COR-L47 (cell line): ENCODE measurements at places on chromosomes 12 and 14.

DNA sequence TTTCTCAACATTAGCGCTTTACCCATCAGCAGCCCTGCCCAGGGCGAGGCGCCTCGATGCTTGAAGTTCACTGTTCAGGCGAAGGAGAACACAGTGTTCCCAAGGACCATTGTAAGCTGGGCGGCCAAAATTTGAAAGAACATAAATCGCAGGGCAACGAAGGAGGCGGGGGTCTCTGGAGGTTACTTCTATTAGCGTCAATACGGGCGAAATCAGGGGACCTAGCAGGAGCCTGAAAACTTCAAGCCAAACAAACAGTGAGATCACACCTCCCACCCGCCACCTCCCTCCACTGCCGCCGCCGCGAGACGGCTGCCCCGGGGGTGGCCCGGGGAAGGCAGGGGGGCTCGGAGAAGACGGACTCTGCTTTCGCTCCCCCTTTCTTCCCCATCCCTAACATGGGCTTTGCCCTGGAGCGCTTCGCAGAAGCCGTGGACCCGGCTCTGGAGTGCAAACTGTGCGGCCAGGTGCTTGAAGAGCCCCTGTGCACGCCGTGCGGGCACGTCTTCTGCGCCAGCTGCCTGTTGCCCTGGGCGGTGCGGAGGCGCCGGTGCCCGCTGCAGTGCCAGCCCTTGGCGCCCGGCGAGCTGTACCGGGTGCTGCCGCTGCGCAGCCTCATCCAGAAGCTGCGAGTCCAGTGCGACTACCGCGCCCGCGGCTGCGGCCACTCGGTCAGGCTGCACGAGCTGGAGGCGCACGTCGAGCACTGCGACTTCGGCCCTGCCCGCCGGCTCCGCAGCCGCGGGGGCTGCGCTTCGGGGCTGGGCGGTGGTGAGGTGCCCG, at the start of gene PDZRN4:
Gene PDZRN4, plus strand, starts transcription at position 263 of the 783 bp plus-strand sequence.
- DNase-seq: peak; percentile 64

GRCh38 chr14:92014040-92014439, 25.8 kb downstream of the TRIP11 start:
- no peak for DNase-seq

DNA sequence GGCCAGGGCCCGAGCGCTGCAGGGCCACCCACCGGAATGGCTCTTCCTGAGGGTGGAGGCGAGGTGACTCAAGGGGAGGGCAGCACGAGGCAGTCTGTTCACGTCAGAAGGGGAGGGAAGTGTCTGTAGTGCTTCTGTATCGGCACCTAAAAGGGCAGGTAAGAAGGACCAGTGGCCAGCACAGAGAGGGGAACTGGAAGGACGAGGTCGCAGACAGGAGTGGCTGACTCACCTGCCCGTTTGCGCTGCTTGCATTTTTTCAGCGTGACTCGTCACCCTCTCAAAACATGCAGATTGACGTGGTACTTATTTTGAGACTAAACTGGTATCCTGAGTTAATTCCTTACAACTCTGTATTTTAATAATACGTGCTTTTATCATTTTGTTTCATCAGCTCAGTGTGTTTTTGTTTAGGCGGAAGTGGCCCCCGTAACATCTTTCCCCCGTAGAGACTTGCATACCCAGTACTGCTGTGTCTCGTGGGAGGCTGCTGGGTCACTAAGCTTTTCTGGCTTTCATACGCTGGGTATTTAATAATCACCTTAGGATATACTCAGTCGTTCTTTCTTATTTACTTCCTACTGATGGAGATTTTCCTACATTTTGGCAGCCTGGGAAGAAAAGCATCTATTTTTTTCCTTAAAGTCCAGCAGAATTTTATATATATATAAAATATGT, 26.4 kb downstream of the SFSWAP start:
- no peak for DNase-seq

DNA sequence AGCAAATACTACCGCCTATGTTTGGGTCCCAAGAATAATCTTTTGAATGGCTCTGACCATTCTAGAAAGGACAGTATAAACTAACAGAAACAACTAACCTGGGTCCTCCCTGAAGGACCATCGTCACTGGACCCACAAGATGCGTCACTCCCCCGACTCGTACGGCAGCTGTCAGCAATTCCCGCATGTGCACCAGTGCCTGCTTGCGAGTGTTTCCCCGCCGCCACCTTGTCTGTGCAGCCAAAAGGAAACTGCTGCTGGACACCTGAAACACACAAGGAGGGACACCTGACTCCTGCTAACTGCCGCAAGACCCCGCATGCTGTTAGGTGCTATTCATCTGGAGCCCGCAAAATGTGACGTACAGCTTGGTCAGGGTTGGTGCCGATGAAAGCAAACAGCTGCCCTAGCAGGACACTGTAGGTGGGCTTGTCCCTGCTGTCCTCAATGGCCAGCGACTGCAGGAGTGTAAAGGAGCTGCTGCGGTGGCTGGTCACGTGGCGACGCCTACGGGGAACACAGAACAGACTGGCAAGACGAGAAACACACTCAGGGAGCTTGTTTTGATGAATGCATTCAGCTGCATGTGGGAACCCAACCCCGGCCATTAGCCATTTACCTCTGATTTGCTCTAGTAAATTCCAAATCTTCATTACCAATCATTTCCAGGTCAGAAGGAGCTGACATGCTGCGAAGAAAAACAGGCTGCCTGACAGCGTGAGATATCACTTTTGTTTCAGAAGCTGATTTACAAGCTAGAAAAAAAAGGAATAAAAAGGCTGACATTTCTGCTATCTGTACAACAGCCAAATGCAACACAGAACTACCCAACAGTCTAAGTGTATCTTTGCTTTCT, 118.1 kb downstream of the TRAFD1 start:
- DNase-seq: no peak

DNA sequence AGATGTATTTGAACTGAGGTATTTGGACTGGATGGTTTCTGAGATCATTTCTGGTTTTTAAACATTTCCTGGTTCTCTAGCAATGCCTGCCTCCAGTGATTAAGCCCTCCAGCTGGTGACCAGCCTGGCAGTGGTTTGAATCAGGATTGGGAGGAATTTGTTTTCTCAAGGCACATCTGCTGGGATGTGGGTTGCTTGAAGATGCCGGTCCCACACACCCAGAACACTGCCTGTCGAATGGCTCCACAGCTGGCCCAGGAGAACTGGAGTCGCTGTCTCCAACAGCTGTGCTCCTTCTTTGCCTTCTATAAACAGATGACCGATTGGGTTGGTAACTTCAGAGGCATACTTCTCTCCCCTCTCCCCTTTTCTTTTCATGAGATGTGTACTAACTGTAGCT, 258.0 kb upstream of the DDHD1 start:
- DNase-seq: no peak

DNA sequence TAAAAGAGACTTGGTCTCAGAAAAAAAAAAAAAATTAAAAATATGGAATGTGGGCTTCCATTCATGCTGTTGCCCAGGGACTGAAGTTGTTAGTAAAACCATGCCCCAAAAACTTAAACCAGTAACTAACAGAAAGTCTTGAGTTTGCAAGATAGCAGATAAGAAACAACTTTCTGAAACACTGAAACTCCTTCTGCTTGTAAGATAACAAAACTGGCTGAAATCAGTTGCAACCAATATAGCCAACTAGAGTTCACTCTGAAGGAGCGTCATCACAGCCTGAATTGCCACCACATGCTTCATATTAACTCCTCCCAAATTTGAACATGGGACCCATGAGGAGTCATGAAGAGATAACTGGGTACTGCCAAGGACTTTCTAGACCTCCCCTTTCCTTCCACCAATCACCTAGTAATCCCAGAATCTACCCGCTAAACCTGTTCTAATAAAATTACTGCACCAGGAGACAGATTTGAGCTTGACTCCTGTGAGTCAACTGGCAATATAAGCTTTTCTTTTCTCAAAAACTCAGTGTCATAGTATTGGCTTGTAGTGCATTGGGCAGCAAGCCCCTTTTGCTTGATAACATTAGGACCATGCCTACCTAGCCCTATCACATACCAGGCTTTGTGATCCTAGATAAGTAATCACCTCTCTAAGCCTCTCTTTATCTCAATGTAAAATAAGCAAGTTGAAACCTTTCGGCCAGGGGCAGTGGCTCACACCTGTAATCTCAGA, 53.6 kb downstream of the R3HDM2 start:
- no peak for DNase-seq
